ENCODE measurements at places on chromosomes 2 and 18. TPM values are rescaled to one million over a fixed set of nuclear protein-coding genes. Genes with fewer than 3 reads are reported as not detected.

GRCh38 chr2:123563515-123563914 lies 461.6 kb upstream of the CNTNAP5 start:
- no peak for DNase-seq

- no peak for DNase-seq
These were observed 144.1 kb downstream of the SOCS6 start for GRCh38 chr18:70432804-70433400.

DNA sequence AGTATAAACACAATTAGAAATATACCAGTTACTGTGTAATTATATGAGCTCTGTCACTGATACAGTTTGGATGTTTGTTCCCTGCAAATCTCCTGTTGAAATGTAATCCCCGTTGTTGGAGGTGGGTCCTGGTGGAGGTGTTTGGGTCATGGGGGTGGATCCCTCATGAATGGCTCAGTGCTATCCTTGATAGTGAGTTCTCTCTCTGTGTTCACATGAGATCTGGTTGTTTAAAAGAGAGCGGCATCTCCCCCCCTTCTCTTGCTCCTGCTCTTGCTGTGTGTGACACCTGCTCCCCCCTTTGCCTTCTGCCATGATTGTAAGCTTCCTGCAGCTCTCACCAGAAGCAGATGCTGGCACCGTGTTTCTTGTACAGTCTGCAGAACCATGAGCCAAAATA lies 24.1 kb downstream of the MTX2 start:
- DNase-seq = no peak

DNA sequence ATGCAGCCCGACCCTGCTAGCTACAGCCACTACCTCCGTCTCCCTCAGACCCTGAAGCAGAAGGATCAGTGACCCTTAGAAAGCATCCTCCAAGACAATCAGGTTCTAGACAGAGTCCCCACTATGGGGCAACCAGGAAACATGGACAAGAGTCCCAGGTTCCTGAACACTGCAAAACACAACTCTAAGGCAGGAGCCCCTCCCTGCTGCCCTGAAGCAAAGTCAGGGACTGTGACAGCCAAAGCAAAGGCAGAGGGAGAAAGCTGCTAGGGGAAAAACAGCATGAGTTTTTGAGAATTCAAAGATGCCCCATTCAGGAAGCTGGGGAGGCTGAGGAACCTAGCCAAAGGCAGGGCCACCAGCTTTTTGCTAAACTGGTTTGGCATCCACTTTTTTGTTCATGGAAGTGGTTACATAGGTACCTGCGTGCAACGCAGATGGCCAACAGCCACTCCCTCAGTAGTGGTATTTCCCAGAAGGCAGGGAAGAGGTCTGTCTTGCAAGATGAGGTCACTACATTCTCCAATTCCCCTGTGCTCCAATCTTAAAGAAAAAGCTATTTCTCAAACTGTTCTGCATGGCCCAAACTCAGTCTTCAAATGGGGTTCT lies 33.2 kb downstream of the MYO5B start:
- DNase-seq = no peak

DNA sequence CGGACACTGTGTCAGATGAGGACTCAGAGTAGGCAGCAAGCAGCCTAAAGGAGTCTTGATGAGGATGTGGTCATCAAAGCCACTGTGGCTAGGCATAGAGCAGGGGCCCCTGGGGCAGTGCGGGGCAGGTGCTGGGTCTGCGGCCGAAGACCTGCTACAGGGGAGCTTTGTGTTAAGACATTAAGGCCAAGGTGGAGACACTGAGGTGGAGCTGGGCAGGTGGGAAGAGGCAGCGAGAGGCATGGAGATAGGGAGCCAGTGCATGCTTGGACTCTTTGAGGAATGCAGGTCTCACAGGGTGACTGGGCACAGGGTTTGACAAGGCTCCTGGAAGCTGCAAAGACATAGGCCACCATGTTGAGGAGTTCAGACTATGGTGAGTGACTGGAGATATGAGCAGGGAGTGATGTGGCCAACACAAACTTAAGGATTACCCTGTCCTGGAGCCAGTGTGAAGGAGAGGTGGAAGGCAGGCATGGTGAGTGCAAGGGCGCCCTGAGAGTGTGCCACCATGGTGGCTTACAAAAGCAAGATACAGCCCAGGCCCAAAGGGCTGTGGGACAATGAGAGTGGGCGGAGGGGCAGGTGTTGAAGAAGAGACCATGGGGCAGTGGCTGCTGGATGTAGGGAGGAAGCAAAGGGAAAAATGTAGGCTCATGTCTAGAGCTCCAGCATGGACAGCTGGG lies 450.9 kb upstream of the HS6ST1 start:
- DNase-seq = no peak

DNA sequence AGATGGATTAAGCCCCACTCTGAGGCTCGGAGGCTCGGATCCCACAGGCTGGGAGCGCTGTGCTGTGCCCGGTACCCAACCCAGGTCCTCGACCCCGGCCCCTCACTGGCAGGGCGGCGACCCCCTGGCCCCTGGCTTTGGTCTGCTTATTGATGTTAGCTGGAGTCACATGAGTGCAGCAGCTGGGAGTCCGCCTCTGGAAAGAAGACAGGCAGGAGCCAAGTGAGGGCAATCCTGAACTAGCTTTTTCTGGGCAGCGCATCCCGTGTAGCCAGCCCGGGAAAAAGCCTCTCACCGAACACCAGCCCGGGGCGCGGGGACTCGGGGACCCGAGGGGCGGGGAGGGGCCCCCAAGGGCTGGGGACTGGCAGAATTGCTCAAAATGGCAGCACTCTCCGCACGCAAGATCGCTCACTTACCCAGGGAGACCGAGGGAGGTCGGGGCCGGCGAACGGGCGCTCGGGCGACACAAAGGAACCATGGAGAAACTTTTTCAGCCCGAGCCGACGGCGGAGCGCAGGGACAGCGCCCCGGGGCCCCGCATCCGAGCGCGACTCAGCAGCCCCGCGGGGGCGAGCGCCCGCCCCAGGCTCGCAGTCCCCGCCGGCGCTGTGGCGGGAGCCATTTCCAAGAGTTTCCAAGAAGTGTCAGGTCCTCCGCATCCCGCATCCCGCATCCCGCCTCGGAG lies 567 bp downstream of the TMEM200C start:
- DNase-seq = peak; percentile 14

DNA sequence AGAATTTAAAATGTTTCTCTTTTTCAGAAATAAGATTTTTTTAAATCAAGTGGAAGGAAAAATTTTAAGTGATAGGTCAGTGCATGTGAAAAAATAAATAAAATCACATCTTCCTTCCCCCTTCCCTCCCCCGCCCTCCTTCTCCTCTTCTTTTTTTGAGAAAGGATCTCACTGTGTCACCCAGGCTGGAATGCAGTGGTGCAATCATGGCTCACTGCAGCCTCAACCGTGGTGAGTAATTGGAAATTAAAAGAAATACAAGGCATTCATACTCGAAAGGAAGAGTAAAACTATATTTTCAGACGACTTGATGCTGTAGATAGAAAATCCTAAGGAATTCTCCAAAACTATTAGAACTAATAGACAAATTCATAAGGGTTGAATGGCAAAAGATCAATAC lies 16.9 kb upstream of the CRACDL start:
- no peak for DNase-seq

DNA sequence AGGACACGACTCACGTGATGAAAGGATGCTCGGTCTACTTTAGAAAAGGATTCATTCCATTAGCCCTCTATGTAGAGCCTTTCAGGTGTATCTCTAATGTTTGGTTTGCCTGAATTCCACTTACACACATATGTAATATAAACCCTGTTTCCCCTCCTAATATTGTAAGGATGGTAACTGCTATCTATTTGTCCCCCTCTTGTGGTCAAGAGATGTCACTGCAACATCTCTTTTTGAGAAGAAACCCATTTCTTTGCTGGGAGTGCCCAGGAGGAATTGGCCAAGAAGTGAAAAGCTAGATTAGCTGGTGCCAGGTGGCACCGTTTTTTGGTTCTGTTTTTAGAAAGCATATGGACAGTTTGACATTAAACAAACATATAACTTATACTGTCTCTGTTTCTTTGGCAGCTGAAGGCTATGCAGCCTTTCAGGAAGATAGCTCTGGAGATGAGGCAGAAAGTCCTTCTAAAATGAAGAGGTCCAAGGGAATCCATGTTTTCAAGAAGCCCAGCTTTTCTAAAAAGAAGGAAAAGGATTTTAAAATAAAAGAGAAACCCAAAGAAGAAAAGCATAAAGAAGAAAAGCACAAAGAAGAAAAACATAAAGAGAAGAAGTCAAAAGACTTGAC lies 41.2 kb downstream of the RALBP1 start:
- DNase-seq = no peak

The UGT1A7 gene
- total RNA-seq = not detected

DNA sequence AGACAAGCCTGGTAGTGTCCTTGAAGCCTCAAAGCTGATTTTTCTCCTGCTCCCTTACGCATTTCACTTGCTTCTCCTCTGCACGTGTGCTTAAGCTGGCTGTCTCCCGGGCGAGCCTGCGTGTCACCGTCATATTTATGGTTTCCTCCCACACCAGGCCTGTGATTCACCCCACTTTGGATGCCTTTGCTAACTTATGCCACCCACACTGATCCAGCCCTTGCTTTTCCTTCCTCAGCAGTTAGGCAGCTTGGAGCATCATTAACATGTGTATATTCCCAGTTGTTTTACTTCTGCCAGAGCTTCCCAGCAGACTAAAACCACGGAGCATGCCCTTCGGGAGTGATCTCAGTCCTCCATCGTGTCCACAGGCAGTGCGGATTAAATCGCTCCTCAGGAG lies 2.2 kb downstream of the ST3GAL5 start:
- no peak for DNase-seq

DNA sequence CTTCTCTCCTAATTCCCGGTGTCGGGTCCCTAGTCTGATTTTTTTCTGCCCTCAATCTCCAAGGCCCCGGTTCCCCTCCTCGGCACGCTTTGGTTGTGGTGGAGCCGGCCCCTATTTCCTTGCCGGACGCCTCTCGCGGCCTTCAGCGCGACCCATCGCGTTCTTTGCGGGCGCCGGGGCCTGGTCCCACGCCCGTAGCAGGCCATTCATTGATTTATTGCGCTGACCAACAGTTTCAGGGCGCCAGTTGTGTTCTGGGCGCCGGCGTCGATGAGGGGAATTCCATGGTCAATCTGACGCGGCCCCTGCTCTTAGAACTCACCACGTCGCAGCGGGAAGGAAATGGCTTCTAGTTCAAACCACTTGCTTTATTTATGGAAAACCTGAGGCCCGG lies 396 bp downstream of the CNOT9 start:
- DNase-seq = no peak

The CD8B gene
- total RNA-seq = not detected

DNA sequence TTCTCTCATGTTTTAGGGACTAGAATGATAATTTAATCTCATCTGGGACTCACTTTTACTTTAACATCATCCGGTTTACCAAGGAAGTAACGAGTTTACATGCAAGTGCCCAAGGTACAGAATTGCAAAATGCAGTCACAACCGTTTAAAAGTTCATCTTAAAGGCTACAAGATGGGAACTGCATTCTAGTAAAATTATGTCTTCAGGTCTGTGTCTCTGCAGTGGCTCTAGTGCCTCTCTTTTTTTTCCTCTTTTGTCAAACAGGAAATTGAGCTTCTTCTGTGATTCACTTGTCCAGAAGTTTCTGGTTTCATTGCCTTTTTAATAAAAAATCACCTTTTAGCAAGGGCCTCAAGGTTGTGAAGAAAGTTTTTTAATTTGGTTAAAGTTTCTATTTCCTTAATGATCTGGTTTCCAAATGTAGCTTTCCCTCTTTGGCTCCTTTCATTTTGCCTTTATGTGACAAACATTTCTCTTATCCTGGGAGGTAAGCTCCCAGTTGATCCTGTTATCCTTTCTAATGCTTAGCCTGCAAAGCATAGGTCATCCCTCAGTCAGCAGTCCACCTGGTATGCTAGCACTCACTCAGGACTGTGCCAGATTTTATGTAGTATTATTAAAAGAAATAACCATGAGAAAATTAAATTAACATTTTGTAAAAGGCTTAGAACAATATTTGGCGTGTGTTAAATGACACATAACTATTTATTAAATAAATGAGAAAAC lies 2.4 kb downstream of the GLS start:
- DNase-seq = no peak

The CEBPZOS gene
- 35.5 TPM for total RNA-seq

- no peak for DNase-seq
These were observed 86.0 kb downstream of the COL3A1 start for GRCh38 chr2:189060096-189060642.

DNA sequence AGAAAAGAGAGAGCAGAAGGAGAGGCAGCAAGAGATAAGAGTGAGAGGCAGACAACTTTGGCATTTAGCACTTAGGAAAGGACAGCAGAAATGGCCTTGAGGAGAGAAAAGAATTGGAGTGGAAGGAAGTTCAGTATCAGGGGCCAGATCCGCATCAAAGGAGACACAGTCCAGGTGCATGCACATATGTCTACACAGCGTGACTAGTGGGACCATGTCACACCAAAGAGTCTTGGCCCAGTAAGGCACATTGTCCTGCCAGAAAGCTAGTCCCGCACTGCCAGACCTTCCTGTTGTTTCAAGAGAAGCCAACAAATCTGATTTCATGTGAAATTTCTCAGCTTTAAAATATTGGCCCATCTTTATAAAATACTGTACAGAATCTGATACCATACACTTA lies 8.5 kb upstream of the STK39 start:
- no peak for DNase-seq

The UGT1A10 gene
- not detected for total RNA-seq

DNA sequence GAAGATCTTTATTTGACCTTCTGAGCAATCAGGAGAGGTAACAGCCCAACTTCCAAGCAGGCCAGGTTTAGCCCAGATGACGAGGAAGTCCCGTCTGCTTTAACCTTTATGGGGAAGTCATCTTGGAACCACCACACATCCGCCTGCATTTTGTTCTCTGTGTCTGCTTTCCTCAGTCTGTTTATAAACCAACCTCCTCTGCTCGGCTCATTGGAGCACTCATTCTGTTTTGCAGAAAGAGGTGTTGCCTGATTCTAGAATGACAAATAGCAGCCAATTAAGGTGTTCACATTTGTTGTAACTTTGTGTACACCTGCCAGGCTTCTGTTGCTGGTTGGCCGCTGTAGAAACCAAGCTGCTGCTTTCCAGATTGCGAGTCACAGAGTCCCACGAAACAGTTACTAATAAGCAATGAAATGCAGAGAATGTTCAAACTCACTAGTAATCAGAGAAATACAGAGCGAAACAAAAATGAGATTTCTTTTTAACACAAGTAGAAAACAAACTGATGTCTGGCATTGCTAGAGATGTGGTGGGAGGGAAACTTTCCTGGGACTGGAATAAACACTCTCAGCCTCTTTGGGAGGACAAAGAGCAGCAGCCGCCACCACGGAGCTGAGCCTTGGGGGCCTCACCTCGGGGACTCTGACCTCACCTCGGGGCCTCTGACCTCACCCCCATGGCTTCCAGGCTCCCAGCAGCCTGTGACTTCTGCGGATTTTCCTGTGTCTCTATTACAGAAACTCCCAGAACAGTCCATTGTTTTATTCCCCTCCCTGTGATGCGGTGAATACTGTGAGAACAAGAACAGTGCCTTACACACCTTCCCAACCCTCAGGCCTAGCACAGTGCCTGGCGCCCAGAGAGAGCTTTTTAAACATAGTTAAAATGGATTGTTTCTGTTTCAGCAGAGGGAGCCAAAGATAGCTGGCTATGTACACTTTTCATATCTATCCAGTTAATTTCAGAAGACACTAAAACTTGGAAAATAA lies 64.0 kb downstream of the MBP start:
- no peak for DNase-seq

The HOXD3 gene
- total RNA-seq = not detected

The RESP18 gene
- not detected for total RNA-seq

All from activated B cell treated with CpG ODN at 0.5 μM for 24 hours (primary cell).